A549 treated with CORT108297 at 1 μM for 4 hours (cell line): ENCODE measurements at places on chromosomes 3 and 15. TPM values are rescaled to one million over a fixed set of nuclear protein-coding genes. Genes with fewer than 3 reads are reported as not detected.

AHSG gene
- 0.05 to 0.09 TPM in 2 of 5 replicates, not detected in the others for total RNA-seq

ROBO2 gene
- not detected in 5 replicates for total RNA-seq

DUOXA2 gene
- not detected in 5 replicates for total RNA-seq

CTXN2 gene
- 0.02 to 0.05 TPM (median 0.03 TPM) in 4 of 5 replicates, not detected in the other for total RNA-seq

ZBTB47 gene
- 4.9 to 7.4 TPM (median 6.5 TPM) in 5 replicates for total RNA-seq

ROPN1 gene
- not detected in 5 replicates for total RNA-seq

TPRG1 gene
- total RNA-seq = 0.11 to 0.28 TPM (median 0.15 TPM) in 5 replicates

TAGLN3 gene
- not detected in 5 replicates for total RNA-seq
